ENCODE measurements at places on chromosomes 2 and 18.
A peak's percentile ranks its signal among the peaks of the same experiment; 100 is the strongest.

DNA sequence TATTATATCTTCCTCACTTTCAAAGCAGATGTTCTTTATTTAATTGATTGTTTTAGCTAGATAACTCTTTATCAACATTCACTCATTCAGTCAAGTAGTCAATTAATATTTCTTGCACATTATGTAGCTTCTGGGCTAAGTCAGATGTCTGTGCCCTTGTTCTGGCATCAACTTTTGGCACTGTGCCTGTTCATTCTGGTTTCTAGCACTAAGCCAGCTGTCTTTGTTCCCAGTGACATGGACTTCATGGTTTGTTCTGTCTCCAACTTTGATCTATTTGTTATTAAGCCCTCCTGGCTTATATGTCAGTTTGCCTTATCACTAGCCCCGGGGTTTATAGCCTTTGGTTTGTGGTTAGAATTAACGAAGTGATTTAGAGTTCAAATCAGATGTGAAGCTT lies 247.9 kb upstream of the SYT4 start:
- DNase-seq = no peak

DNA sequence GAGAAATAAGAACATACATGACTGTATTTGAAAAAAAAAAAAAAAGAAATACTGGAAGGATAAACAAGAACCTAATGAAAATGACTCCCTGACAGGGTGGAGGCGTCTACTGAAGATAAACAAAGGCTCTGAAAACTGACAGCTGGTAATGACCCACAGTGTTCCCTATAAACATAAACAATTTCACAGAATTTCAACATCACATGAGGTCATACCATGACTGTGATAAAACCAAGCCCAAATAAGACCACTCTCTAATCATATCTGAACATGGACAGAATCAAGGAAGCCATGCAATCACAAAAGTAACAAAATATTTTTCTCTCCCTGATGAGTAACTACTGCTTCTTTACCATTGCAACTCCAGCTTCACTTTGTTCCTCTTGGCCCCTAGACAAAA lies 159.3 kb downstream of the FAM124B start:
- DNase-seq = no peak

- DNase-seq = no peak
These were observed 46.3 kb downstream of the PSD4 start for GRCh38 chr2:113219889-113220641.

- DNase-seq = no peak
These were observed 331.8 kb downstream of the ALK start for GRCh38 chr2:29589440-29590103.

DNA sequence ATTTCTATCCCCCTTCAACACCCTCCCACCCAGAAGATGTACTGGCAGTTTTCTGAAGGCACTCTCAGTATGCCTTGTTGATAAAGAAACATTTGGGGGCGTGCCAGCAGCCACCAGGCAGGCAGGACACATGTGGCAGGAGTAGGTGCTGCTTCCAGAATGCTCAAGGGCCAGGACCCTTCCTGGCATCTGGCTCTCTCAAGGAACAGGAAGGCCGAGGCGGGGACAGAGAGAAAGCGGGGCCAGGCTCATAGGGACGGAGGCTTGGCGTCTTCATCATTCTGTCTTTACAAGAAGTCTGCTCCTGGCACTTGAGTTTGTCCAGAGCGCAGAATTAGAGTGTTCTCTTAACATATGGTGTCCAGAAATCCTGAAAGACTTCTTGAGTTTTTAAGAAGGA lies 121.6 kb downstream of the FAM210A start:
- DNase-seq = no peak

- DNase-seq = no peak
These were observed 221.3 kb upstream of the CTAGE1 start for GRCh38 chr18:22639026-22639463.

DNA sequence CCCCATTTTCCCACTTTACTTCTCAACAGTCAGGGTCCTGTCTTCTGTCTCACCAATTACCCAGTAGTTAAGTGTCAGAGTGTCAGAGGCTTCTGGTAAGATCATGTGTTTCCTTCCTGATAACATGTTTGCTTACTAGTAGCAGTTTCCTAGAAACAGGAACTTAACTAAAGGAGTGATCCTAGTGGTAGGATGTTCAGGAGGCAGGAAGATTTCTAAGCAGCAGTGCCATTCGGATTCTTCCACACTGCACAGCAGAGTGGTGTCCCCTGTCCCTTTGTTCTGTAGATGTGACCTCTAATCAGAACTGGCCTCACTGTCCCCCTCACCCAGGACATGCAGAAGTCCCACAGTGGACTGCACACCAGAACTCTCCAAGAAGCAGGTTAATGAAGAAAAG lies 221.8 kb upstream of the OSR1 start:
- DNase-seq = no peak

GRCh38 chr2:68726608-68727367 lies 7.8 kb upstream of the ARHGAP25 start:
- peak; percentile 37 for DNase-seq

- no peak for DNase-seq
These were observed 468 bp downstream of the UXS1 start for GRCh38 chr2:106193690-106193976.

DNA sequence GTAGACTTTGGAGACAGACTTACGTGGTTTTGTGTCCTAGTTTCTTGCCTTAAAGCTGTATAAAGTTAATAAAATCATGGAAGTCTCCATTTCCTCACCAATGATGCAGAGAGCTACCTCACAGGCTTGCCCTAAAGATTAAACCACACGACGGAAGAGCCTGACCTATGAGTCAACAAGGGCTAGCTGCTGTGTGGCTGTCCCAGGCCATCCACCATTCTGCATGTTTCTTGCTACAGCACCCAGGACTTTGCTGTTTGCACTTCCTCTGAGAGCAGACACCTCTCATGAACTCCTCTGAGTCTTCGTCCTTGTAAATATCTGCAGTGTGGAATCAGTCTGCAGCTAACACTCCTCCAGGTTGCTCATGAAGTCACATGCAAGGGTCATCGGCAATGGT lies 160.0 kb upstream of the TRIB2 start:
- DNase-seq = no peak

GRCh38 chr2:235444101-235444597 lies 49.7 kb upstream of the AGAP1 start:
- no peak for DNase-seq

DNA sequence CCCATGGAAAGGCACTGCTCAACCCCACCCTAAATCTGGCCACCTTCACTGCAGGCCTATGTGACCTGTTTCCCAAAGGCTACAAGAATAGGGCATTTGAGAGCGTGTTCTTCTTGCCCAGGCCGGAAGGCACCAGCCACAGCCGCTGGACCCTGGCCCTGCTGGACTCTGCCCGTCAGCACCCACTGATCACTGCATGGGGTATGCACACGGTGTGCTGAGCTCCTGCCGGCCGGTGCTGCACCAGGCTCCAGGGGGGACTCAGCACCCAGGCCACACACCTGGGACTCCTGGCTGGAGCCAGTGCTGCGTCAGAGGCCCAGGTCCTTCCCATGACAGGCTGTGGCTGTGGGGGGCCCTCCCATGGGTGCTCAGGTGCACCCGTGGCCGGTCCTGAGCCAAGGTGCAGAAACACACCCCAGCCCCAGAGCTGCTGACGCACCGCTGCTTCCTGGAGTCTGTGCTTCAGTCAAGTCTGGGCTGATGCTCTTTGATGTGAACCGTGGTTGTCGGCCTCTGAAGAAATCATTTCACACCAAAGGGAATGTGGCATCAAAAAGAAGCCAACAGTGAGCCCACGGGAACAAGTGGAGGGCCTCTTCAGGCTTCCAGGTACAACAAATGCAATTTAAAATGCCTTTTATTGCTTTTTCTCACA lies 6.5 kb downstream of the KCNG2 start:
- no peak for DNase-seq

DNA sequence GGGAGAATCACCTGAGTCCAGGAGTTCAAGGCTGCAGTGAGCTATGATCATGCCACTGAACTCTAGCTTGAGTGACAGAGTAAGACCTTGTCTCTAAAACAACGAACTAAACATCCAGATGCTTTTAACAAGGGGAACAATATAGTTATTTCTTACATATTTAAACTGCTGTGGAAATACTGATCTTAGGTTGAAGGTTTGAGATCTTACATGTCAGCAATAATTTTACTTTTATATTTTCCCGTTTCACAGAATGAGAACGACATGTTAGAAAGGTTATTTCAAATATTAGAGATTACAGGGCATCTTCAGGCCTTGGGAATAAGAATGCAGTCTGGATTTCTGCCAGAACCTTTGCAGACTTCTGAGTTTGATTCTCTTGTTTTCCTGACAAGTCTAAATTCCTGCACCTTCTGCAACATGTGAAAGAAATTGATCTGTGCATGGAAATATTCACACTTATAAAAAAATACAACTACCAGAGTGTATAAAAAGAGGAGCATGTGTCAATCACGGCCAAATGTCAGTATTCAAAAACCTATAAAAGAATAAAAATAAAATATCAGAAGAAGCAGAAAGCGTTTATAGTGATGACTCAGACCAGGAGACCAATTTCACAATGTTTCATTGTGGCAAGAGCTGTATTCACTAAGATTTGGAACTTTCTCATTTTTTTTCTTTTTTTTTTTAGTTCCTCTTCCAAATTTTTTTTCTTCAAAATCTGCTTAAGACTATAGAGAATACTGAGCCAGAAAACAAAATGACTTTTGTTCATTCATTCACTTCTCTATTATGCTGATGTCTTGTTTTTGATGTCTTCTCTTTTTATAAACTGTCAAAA lies 29.6 kb downstream of the COLEC12 start:
- DNase-seq = no peak

GRCh38 chr2:226420646-226421045 lies 379.0 kb downstream of the IRS1 start:
- DNase-seq = no peak

DNA sequence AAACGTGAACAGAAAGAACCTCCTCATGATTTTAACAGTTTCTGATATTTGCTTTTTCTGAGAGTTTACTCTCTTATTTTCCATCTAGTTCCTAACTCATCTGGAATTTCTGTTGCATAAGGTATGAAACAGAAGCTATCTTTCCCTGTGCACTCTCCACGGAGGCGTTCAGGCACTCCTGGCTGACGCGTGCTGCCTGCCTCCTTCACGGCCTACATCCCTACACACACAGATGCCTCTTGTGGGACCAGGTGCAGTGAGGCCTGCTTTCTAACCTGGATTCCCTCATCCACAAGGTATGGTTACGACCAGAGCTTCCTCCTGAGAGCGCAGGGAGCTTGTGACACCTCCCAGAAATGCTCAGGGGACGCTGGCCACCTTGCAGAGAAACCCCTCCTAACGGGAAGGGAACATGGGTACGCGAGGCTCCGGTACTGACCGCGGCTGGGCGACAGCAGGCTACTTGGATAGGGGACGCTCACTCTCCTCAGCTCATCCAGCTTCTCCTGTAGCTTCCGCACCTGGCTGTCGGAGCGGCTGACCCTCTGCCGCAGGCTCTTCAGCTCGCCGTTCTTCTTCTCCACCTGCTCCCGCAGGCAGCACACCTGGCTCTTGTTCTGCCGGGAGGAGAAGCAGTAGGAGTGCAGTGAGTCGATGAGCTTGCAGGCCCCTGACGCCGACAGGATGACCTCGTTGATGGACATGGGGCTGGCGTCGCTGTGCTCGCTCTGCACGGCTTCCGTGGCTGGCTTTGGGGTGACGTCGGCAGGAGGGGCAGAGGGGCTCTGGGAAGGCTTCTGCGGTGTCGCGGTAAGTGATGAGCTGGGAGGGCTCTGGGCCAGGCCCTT lies 4.3 kb downstream of the THAP4 start:
- no peak for DNase-seq

GRCh38 chr2:38203446-38203810 lies 127.5 kb upstream of the CYP1B1 start:
- DNase-seq = no peak

DNA sequence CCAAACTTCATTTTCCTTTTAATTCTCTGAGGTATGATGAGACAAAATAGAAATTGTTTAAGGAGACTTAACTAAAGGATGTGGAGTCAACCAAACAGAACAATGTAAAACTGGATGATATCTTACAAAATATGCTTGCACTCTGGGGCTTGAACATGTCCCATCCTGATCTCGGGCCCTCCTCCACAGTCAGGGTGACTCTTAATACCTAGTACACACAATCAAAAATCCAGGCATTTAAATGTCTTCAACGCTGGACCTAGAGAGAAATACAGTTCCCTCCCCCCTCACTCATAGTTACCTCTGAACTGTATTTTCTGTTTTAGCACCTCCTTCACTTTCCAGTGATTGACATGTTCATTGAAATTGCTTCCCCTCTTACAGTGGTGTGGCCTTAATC lies 36.9 kb upstream of the SERPINB2 start:
- no peak for DNase-seq

GRCh38 chr2:40316620-40317019 lies 135.3 kb downstream of the SLC8A1 start:
- DNase-seq = no peak

DNA sequence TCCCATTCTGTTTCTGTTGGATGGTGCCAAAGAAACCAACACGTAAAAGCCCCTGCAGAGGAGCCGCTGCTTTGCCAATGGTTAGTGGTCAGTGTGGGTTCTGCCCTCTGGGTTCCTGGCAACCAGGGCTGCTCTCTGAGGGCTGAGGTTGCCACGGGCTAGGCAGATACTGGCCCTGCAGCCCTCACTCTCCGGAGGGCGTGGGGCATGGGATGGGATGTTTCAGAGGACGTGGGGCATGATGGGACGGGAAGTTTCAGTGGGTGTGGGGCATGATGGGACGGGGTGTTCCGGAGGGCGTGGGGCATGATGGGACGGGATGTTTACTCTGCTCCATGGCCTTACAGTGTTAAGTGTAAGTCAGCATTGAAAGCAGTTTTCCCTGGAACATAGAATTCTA lies 34.2 kb downstream of the ADI1 start:
- DNase-seq = no peak

- no peak for DNase-seq
These were observed 514.2 kb upstream of the MYT1L start for GRCh38 chr2:2845267-2845666.

- no peak for DNase-seq
These were observed 57.6 kb downstream of the ITGB6 start for GRCh38 chr2:160142472-160142871.

Measured in GM19239 (cell line).